ENCODE measurements at places on chromosomes 6 and 20. TPM values are rescaled to one million over a fixed set of nuclear protein-coding genes. Genes with fewer than 3 reads are reported as not detected.

- H3K27ac ChIP-seq, result no peak overlapping the region
- H3K36me3 ChIP-seq, result no peaks in the 10 kb centered on the region
- no peak overlapping the region for H3K4me3 ChIP-seq
- DNase-seq, result no peak
These were observed 56.7 kb downstream of the ISM1 start for GRCh38 chr20:13277663-13278295.

Gene MAS1
- total RNA-seq, result 0.02 TPM

GRCh38 chr6:53701333-53702218 lies 36.0 kb upstream of the KLHL31 start:
- H3K4me3 ChIP-seq, result no peak overlapping the region
- peaks cover 12% of the 10 kb centered on the region for H3K27me3 ChIP-seq
- no peaks in the 10 kb centered on the region for H3K4me1 ChIP-seq
- no peak overlapping the region for H3K27ac ChIP-seq
- H3K36me3 ChIP-seq, result no peaks in the 10 kb centered on the region
- DNase-seq, result no peak

GRCh38 chr20:46022411-46023147 lies 6.4 kb upstream of the SLC12A5 start:
- peak; percentile 77 for DNase-seq
- peaks cover 5% of the 10 kb centered on the region for H3K36me3 ChIP-seq
- peaks cover 16% of the 10 kb centered on the region for H3K4me1 ChIP-seq
- peak overlapping the region; percentile 62 for H3K4me3 ChIP-seq
- H3K27me3 ChIP-seq, result peaks cover 56% of the 10 kb centered on the region
- no peak overlapping the region for H3K27ac ChIP-seq

GRCh38 chr20:34892671-34893070 lies 16.3 kb downstream of the ACSS2 start:
- H3K4me3 ChIP-seq, result no peak overlapping the region
- H3K27ac ChIP-seq, result no peak overlapping the region
- no peak for DNase-seq

DNA sequence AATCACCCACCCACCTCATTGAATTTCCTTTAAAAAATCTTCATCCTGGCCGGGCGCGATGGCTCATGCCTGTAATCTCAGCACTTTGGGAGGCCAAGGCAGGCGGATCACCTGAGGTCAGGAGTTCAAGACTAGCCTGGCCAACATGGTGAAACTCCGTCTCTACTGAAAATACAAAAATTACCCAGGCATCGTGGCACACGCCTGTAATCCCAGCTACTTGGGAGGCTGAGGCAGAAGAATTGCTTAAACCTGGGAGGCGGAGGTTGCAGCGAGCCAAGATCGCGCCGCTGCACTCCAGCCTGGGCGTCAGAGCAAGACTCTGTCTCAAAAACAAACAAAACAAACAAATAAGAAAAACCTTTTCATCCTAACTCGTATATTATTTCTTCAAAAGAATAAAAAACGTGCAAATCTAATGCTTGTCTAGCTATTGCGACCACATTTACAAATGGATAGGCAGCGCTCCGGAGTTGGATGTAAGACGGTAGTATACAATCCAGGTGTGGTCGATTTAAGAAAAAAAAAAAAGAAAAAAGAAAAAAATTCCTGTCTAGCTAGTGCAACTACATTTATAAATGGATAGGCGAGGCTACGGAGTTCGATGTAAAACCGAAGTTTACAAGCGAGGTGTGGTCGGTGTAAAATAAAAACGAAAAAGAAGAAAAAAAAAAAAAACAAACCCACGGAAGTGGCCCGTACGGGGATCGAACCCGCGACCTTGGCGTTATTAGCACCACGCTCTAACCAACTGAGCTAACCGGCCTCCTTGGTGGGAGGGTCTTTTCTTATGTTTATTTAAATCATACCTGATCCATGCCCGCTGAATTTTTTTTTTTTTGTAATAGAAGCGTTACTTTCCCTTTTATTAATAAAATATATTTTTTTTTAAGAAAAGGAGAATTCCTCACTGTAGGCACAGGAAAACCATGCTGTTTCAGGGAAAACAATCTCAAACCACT lies 70.7 kb upstream of the PRSS16 start:
- peak; percentile 67 for DNase-seq
- H3K36me3 ChIP-seq, result no peaks in the 10 kb centered on the region
- H3K27me3 ChIP-seq, result no peaks in the 10 kb centered on the region
- peak overlapping the region; percentile 95 for H3K4me3 ChIP-seq
- peaks cover 17% of the 10 kb centered on the region for H3K4me1 ChIP-seq

- no peak overlapping the region for H3K27ac ChIP-seq
- H3K27me3 ChIP-seq, result no peaks in the 10 kb centered on the region
- peaks cover 23% of the 10 kb centered on the region for H3K4me1 ChIP-seq
- no peak overlapping the region for H3K4me3 ChIP-seq
These were observed 31.4 kb downstream of the NCOA6 start for GRCh38 chr20:34794006-34794585.

Gene GCNT2
- total RNA-seq, result 6.9 TPM

GRCh38 chr20:46720776-46721425 lies 11.5 kb downstream of the SLC2A10 start:
- H3K4me3 ChIP-seq, result no peak overlapping the region
- H3K27ac ChIP-seq, result no peak overlapping the region
- DNase-seq, result no peak

GRCh38 chr6:43804550-43805223 lies 34.7 kb downstream of the VEGFA start:
- no peak overlapping the region for H3K27ac ChIP-seq
- H3K4me3 ChIP-seq, result no peak overlapping the region
- peaks cover 3% of the 10 kb centered on the region for H3K27me3 ChIP-seq

- H3K27me3 ChIP-seq, result no peaks in the 10 kb centered on the region
- peaks cover 25% of the 10 kb centered on the region for H3K36me3 ChIP-seq
- no peak overlapping the region for H3K4me3 ChIP-seq
- no peak for DNase-seq
These were observed 66.2 kb upstream of the PTGIS start for GRCh38 chr20:49634116-49634515.

- H3K27me3 ChIP-seq, result no peaks in the 10 kb centered on the region
- no peak overlapping the region for H3K27ac ChIP-seq
- no peaks in the 10 kb centered on the region for H3K4me1 ChIP-seq
- no peak overlapping the region for H3K4me3 ChIP-seq
- no peaks in the 10 kb centered on the region for H3K36me3 ChIP-seq
- no peak for DNase-seq
These were observed 142.1 kb upstream of the RSPO3 start for GRCh38 chr6:126976253-126976797.

DNA sequence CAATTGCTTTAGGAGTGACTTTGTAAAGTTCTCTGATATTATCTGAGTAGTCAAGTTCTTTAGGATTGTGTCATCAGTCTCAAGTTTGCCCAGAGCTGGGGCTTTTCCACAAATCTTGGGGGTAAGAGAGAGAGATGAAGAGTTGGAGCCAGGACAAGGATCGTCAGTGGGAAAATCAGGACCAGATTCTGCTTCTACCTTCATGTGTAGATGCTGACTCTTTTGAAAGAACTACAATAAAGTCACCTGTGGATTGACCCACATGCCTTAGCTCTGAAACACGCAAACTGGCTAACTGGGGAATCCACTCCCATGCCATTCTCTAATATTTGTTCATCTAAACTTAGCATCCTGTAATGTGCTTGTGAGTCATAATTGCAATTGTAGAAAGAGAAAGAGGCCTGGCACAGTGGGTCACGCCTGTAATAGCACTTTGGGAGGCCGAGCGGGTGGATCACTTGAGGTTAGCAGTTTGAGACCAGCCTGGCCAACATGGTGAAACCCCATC lies 15.6 kb upstream of the BICRAL start:
- peak overlapping the region; percentile 60 for H3K27ac ChIP-seq
- H3K4me1 ChIP-seq, result peaks cover 48% of the 10 kb centered on the region
- DNase-seq, result peak; percentile 69

Gene SLC35F1
- not detected for total RNA-seq

- no peak for DNase-seq
- H3K4me1 ChIP-seq, result peaks cover 34% of the 10 kb centered on the region
- H3K27ac ChIP-seq, result peak overlapping the region; percentile 38
- peak overlapping the region; percentile 28 for H3K4me3 ChIP-seq
- no peaks in the 10 kb centered on the region for H3K27me3 ChIP-seq
- H3K36me3 ChIP-seq, result no peaks in the 10 kb centered on the region
These were observed 88.1 kb downstream of the RSPH3 start for GRCh38 chr6:158911746-158912480.

DNA sequence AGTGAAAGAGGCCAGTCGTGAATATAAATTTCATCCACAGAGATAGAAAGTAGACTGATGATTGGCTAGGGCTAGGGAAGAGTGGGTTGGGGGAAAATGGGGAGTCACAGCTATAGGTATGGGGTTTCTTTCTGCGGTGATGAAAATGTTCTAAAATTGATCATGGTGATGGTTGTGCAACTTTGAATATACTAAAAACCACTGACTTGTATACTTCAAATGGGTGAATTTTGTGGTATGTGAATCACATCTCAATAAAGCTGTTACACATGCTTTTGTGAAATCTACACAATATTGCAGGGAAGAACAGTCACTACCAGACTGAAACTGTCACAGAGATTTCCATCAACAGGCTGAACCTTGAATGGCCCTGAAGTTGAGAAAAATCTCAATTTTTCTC lies 61.5 kb downstream of the LYRM4 start:
- DNase-seq, result no peak
- peak overlapping the region; percentile 40 for H3K4me3 ChIP-seq
- H3K27ac ChIP-seq, result peak overlapping the region; percentile 64
- H3K27me3 ChIP-seq, result no peaks in the 10 kb centered on the region

Gene C20orf144
- total RNA-seq, result 0.12 TPM

GRCh38 chr6:11432091-11432490 lies 105.5 kb upstream of the TMEM170B start:
- peaks cover 17% of the 10 kb centered on the region for H3K4me1 ChIP-seq
- no peaks in the 10 kb centered on the region for H3K27me3 ChIP-seq
- H3K36me3 ChIP-seq, result peaks cover 4% of the 10 kb centered on the region
- DNase-seq, result no peak
- no peak overlapping the region for H3K27ac ChIP-seq

GRCh38 chr6:169363590-169363989 lies 109.9 kb upstream of the THBS2 start:
- no peak overlapping the region for H3K27ac ChIP-seq
- no peak overlapping the region for H3K4me3 ChIP-seq
- H3K36me3 ChIP-seq, result no peaks in the 10 kb centered on the region
- H3K27me3 ChIP-seq, result peaks cover 4% of the 10 kb centered on the region
